Retina (tissue), 1 donor: ENCODE measurements at places on chromosomes 13 and 19.

DNA sequence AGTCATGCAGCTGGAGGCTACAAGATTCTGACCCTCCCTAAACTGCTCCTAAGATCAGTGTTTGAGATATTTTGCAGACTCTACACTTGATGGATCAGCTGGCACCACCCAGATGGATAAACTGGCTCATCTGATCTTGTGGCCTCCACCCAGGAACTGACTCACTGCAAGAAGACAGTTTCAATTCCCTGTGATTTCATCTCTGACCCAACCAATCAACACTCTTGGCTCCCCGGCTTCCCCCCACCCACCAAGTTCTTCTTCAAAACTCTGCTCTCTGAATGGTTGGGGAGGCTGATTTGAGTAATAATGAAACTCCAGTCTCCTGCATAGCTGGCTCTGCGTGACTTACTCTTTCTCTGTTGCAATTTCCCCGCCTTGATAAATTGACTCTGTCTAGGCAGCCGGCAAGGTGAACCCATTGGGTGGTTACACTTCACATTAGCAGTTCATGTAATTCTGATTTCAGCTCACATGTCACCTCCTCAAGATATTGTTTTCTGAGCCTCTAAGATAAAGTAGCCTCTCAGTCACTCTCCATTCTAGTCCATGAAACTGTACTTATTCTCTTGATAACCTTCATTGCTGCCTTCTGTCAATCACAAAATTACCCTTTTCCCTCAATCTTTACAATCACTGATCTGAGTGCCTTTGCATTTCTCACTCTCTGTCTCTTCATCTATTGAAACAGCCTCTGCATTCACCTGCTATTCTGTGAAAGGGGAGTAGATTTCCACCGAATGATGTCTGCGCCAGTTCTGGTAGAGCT lies 9.9 kb upstream of the FPR3 start:
- no peak for DNase-seq

DNA sequence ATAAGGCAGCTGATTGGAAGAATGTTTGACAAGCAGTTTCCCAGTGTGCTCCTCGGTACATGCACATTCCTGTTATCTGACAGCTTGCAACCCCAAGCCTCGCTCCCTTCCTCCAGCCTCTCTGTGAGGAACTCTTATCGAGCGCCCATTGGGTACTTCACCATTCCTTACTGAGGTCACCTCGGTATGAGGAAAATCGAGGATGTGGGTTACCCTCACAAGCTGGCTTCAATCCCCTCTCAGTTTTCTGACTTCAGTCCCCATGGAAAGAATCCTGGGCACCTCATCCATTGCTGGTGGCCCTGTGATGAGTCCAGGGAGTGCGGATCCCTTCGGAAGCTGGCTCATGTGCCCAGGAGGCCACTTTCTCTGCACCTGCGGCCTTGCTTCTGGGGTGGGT lies 17.3 kb downstream of the TEX29 start:
- no peak for DNase-seq

DNA sequence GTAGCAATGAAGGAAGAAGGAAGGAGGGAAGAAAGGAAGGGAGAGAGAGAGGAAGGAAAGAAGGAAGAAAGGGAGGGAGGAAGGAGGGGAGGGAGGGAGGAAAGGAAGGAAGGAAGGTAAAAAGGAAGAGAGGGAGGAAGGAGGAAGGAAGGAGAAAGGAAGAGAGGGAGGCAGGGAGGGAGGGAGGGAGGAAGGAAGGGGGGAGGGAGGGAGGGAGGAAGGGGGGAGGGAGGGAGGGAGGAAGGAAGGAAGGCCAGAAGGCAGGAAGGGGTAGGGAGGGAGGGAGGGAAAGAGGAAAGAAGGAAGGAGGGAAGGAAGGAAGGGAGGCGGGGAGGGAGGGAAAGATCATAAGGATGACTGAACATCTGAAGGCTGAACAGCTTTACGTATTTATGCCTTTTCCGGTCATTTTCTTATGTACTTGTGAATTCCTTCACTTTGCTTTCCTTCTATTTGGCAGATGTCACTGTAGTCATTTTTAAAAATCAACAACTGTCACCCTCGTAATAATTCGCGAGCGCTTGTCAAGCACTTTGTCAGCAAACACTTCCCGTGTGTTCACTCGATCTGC lies 6.7 kb upstream of the TTYH1 start:
- DNase-seq = no peak

DNA sequence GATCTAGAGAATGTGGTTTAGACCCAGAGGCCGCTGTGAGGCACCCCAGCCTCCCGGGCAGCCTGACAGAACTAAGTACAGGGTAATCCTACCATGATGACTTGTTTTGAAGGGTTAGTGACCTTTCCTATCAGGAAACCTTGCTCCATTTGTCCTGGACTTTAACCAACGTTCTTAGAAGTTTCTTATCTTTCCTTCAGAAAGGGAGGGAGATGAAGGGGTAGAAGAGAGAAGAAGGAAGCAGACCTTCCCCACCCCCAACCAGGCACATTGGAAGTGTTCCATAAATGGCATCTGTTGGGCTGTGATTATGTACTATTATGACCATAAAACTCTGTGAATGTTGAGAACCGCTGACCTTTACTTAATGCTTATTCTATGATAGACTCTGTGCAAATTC lies 184.2 kb downstream of the OXGR1 start:
- no peak for DNase-seq

GRCh38 chr19:44748426-44749254 lies at the start of gene BCL3:
Gene BCL3, plus strand, starts transcription at chr19:44748708. Its CDS starts 83 bp downstream, at chr19:44748791.
- DNase-seq = no peak

DNA sequence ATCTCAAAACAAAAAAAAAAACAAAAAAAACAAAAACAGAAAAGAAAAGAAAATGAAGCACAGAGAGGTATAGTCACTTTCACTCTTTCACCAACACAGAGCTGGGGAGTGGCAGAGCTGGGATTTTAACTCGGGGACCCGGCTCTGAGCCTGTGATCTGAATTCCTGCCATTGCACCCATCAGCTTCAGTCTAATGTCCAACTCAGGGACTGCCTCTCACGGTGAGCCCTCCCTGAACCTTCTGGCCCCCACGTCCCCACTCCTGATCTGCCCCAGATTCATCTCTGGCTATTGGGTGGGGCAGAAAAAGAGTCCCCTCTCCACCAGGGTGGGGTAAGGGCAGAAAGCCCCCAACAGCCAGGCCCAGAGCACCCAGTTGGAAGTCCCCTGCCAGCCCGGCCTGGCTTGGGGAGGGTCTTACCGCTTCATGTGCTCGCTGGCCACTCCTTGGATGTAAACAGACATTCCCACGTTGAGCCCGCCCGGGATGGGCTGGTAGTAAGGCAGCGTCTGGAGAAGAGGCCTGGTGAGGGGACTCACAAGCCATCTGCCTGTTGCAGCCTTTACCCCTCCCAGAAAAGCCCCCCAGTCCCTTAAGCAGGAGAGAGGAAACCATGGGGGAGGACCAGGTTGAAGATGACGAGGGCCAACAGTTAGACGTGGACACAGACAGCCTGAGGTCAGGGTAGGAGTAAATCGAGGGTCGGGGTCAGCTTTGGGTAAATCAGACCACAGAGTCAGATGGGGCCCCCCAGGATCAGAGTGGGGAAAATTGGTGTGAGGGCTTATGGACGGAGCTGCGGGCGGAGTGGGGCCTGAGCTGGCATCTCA lies 520 bp downstream of the LGALS4 start:
- no peak for DNase-seq

- no peak for DNase-seq
Measured at GRCh38 chr19:2014731-2015607, 545 bp downstream of the BTBD2 start.

DNA sequence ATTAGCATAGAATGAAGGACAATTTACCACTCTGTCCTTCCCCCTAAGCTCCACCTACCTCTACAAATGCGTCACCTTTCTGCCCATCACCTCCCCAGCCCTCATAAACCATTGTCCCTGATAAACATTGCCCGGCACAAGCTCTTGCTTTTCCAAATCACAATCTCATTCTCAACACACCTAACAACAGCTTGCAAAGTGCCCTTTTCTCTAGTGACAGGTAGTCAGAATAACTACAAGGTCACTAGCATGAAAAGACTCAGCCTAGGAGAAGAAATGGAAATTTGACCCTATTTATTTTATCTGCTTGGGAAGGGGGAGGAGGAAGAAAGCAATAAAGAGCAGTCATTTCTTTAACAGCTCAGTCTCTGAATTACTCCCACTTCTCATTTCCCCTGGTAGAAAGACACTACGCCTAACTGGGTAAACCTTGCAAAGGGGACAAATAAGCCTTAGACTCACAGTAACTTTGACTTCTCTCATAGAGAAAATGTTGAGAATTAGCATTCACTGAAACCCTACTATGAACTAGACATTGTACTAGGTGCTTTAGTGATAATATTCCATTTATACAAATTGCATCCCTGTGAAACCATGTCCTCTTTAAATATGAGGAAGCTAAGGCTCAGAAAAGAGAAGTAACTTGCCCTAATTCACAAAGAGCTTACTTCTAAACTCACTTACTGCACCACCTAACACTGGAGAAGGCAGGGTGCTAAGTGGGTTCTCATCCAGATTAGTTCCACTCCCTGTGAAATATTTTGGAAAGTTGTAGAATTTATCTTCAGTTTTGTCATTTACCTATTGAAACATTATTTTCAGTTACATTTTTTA lies 116.2 kb upstream of the FNDC3A start:
- no peak for DNase-seq

DNA sequence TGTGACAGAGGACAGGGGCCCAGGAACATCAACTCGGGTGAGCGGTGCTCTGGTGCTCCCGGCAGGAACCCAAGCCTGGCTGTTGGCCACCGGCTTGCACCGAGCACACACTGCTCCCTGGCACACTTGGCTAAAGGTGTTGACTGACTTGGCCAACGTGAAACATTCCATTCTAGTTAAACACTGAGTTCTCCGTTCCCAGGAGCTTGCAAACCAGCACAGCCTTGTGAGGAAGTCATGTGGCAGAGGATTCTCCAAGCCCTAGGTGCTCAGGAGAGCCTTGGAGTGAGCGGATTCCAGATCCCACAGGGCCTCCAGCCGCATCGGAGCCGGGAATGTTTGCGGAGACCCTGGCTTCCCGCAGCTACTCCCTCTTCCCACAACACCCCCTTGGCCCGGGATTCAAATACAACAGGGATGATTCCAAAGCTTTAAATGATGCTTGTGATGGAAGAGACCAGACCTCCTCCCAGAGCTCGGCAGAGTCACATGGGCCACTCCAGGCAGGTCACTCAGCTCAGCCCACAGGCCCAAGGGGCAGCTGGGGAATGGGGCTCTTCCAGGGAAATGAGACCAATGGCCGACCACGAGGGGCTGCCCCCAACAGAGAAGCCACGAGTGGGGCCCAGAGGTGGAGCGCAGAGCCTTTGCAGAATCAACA lies 2.9 kb downstream of the C13orf46 start:
- no peak for DNase-seq

- no peak for DNase-seq
Measured at GRCh38 chr13:22874839-22875238, 305.9 kb upstream of the SGCG start.

DNA sequence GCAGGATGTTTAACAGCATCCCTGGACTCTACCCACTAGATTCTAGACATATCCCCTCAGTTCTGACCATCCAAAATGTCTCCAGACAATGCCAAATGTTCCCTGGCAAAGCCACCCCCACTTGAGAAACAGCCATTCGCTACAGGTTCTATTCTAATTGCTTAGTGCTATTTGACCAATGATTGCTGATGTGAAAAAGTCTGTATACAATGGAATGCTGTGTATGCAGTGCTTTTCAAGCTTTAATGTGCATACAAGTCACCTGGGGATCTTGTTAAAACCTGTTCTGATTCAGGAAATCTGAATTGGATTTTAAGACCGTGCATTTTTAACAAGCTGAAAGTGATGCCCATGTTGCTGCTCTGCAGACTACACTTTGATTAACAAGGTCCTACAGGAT lies 331.8 kb upstream of the KLF12 start:
- no peak for DNase-seq

- no peak for DNase-seq
Measured at GRCh38 chr19:18098891-18099622, 1.5 kb downstream of the MAST3 start.

DNA sequence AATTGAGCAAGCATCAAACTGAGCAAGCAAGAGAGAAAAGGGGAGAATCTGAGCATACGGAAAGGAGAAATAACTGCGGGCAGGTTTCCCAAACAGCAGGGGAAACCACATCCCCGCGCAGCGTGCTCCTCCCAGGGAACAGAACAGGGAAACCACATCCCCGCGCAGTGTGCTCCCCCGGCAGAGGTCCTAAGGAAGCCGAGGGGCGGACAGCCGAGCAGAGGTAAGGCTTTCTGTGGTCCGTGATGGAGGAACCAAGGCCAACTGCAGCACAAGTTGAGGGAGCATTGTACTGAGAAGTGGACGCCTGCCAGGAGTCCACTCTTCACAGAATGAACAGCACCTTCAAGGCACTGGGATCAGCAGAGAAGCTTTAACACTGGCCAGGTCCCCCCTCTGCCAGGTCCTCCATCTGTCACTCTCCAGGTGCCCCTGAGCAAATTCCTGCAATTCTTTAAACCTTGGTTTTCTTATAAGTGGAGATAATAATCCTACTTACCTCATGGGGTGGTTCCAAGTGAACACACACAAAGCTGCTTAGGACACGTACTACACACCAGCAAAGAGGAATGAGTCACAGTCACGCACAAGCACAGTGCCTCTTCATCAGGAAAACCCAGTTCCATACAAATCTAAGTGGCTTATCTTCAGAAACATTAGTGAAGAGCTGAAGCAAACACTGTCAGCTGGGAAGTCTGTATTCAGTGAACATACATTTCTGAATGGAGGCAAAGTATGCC lies 23.0 kb upstream of the LAMP1 start:
- DNase-seq = no peak

DNA sequence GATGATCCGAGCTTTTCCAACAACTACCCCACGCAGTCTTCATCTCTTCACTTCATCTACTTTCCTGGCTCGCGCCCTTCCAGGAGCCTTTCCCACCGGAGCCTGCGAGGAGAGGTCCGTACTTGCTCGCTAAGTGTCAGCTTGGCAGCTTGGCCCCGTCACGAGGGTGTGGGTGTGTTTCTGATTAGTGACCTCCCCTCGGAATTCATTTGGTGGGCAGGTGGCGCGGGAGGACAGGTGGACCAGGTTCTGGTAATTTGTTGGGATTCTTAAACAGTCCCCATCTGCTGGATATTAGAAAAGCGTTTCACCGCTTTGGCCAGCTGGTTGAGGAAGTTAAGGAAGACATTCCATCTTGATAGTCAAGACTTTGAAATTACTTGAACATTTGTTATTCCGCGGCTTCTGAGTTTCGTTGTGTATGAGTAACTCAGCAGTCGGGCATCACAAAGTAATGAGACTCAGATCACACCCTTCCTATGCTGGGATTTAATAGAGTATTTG lies 515 bp downstream of the UFM1 start:
- DNase-seq = no peak

- peak; percentile 61 for DNase-seq
Measured at GRCh38 chr19:50046649-50047503, 21.1 kb downstream of the ZNF473 start.

- DNase-seq = no peak
Measured at GRCh38 chr13:33644581-33645543, 173.1 kb upstream of the RFC3 start.

GRCh38 chr19:28483197-28483596 lies 729.8 kb downstream of the UQCRFS1 start:
- no peak for DNase-seq

GRCh38 chr19:16594681-16595091 lies 22.5 kb upstream of the SLC35E1 start:
- no peak for DNase-seq
